Tracheal epithelial cell (primary cell): ENCODE measurements at places on chromosomes 5 and 9. TPM values are rescaled to one million over a fixed set of nuclear protein-coding genes. Genes with fewer than 3 reads are reported as not detected.

SV2C gene
- total RNA-seq, result not detected in 2 replicates

ZFR gene
- 52.0 and 56.9 TPM in 2 replicates for total RNA-seq

SLC34A1 gene
- total RNA-seq, result 0.43 TPM in 1 of 2 replicates, not detected in the other

GARIN3 gene
- total RNA-seq, result not detected in 2 replicates

VLDLR gene
- total RNA-seq, result 32.5 and 32.8 TPM in 2 replicates

NUTM2G gene
- total RNA-seq, result not detected in 2 replicates

SLC45A2 gene
- total RNA-seq, result 0.21 TPM in 1 of 2 replicates, not detected in the other

RALGDS gene
- total RNA-seq, result 31.3 and 35.0 TPM in 2 replicates

TAF11L10 gene
- not detected in 2 replicates for total RNA-seq

SLC6A18 gene
- total RNA-seq, result not detected in 2 replicates

SLC6A19 gene
- not detected in 2 replicates for total RNA-seq

GMCL2 gene
- total RNA-seq, result not detected in 2 replicates

PLEKHG4B gene
- 0.48 TPM in 1 of 2 replicates, not detected in the other for total RNA-seq

FBP2 gene
- not detected in 2 replicates for total RNA-seq

CDH9 gene
- total RNA-seq, result not detected in 2 replicates

MAT2B gene
- 36.4 and 59.5 TPM in 2 replicates for total RNA-seq

SLC12A2 gene
- 18.1 and 20.5 TPM in 2 replicates for total RNA-seq

OR1K1 gene
- total RNA-seq, result not detected in 2 replicates

PCA3 gene
- not detected in 2 replicates for total RNA-seq

STC2 gene
- 130 and 235 TPM in 2 replicates for total RNA-seq

SEMA5A gene
- 0.43 and 0.72 TPM in 2 replicates for total RNA-seq

NOXA1 gene
- 1.9 and 2.2 TPM in 2 replicates for total RNA-seq

LECT2 gene
- not detected in 2 replicates for total RNA-seq

SHISAL2B gene
- not detected in 2 replicates for total RNA-seq

KIF3A gene
- total RNA-seq, result 5.1 and 6.0 TPM in 2 replicates

LPAR1 gene
- total RNA-seq, result 8.5 and 14.5 TPM in 2 replicates

GFI1B gene
- not detected in 2 replicates for total RNA-seq

ZNF618 gene
- 1.7 and 3.0 TPM in 2 replicates for total RNA-seq

SPAAR gene
- total RNA-seq, result not detected in 2 replicates

IFNA2 gene
- total RNA-seq, result not detected in 2 replicates

SDHA gene
- 89.1 and 107 TPM in 2 replicates for total RNA-seq

SCGB3A2 gene
- not detected in 2 replicates for total RNA-seq
